ENCODE measurements at places on chromosomes 5 and 9. TPM values are rescaled to one million over a fixed set of nuclear protein-coding genes. Genes with fewer than 3 reads are reported as not detected.

IFNA13 gene
- not detected for total RNA-seq

MYMK gene
- not detected for total RNA-seq

SERF1A gene
- total RNA-seq: 6.7 TPM

ZNG1C gene
- 31.8 TPM for total RNA-seq

KCNV2 gene
- not detected for total RNA-seq

PLPP1 gene
- total RNA-seq: 716 TPM

BNC2 gene
- 3.8 TPM for total RNA-seq

ANKRD20A1 gene
- 2.1 TPM for total RNA-seq

CDC25C gene
- total RNA-seq: 0.31 TPM

PFN3 gene
- total RNA-seq: not detected

PCDHGA3 gene
- 6.2 TPM for total RNA-seq

CSF2 gene
- not detected for total RNA-seq

ORM1 gene
- total RNA-seq: 26.0 TPM

FOXD4L4 gene
- total RNA-seq: not detected

SPAAR gene
- 1.2 TPM for total RNA-seq

FCN2 gene
- total RNA-seq: 24.0 TPM

UBQLN1 gene
- 117 TPM for total RNA-seq

ERCC8 gene
- total RNA-seq: 23.3 TPM

NKD2 gene
- total RNA-seq: 8.9 TPM

ARRDC3 gene
- 216 TPM for total RNA-seq

SGCD gene
- total RNA-seq: 5.9 TPM

BTNL9 gene
- total RNA-seq: 9.6 TPM

F2RL2 gene
- not detected for total RNA-seq

CDKN2AIPNL gene
- total RNA-seq: 30.1 TPM

ZCCHC9 gene
- total RNA-seq: 13.3 TPM

CDO1 gene
- total RNA-seq: 50.3 TPM

TRIP13 gene
- total RNA-seq: 2.5 TPM

PHYHD1 gene
- total RNA-seq: 51.1 TPM

C9 gene
- not detected for total RNA-seq

GPSM1 gene
- 21.2 TPM for total RNA-seq

SPATA31C1 gene
- total RNA-seq: not detected

PHF24 gene
- total RNA-seq: 1.7 TPM

ALDOB gene
- total RNA-seq: 2.0 TPM

FYB1 gene
- 15.8 TPM for total RNA-seq

ANKRD55 gene
- total RNA-seq: 0.28 TPM

PCDHGA8 gene
- total RNA-seq: 1.0 TPM

CTXN3 gene
- not detected for total RNA-seq
